T47D (cell line): ENCODE measurements at places on chromosomes 2 and 18.
A peak's percentile ranks its signal among the peaks of the same experiment; 100 is the strongest.

GRCh38 chr18:62935994-62936393 is 220.7 kb downstream of the PHLPP1 start:
- no peak for DNase-seq

DNA sequence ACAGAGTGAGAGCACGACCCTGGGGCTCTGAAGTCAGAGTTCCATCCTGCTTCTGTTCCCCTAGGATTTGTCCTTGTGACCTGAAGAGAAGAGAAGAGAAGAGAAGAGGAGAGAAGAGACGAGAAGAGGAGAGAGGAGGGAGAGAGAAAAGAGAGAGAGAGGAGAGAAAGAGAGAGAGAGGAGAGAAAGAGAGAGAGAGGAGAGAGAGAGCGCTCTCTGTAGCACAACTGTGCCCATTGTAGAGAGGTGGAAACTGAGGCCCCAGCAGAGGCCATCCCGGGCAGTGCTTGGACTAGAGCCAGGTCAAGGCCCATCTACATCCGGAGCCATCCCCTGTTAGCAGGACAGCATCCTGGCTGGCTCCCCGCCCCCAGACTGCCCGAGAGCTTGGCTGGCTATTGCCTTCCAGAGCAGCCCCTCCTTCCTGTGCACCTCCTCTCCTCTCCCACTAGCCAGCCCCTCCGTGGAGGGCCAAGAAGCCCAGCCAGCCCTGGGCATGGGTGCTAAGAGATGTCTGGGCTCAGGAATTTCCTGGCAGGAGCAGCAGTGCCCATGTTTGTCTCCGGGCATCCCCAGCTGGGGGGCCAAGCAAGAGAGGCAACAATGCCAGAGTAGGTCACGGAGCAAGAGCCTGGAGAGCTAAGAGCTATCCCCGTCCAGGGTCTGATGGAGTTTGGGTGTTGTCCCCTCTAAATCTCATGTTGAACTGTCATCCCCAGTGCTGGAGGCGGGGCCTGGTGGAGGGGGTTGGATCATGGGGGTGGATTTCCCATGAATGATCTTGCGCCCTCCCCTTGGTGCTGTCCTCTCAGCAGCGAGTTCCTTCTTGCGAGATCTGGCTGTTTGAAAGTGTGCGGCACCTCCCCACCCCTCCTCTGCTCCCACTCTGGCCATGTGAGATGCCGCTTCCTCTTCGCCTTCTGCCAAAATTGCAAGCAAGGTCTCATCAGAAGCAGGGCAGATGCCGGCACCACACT is 18.2 kb upstream of the GPR55 start:
- DNase-seq, result no peak

GRCh38 chr2:41167014-41167413 is 715.1 kb upstream of the SLC8A1 start:
- no peak for DNase-seq

- no peak for DNase-seq
Observed at GRCh38 chr2:207933396-207934065, 91.8 kb downstream of the PLEKHM3 start.

GRCh38 chr18:12076424-12077140 is 17.1 kb upstream of the ANKRD62 start:
- DNase-seq, result peak; percentile 32

- DNase-seq, result no peak
Observed at GRCh38 chr2:85819811-85820510, 66.2 kb downstream of the ATOH8 start.

GRCh38 chr18:30491815-30492551 is 550.6 kb downstream of the DSC3 start:
- no peak for DNase-seq

DNA sequence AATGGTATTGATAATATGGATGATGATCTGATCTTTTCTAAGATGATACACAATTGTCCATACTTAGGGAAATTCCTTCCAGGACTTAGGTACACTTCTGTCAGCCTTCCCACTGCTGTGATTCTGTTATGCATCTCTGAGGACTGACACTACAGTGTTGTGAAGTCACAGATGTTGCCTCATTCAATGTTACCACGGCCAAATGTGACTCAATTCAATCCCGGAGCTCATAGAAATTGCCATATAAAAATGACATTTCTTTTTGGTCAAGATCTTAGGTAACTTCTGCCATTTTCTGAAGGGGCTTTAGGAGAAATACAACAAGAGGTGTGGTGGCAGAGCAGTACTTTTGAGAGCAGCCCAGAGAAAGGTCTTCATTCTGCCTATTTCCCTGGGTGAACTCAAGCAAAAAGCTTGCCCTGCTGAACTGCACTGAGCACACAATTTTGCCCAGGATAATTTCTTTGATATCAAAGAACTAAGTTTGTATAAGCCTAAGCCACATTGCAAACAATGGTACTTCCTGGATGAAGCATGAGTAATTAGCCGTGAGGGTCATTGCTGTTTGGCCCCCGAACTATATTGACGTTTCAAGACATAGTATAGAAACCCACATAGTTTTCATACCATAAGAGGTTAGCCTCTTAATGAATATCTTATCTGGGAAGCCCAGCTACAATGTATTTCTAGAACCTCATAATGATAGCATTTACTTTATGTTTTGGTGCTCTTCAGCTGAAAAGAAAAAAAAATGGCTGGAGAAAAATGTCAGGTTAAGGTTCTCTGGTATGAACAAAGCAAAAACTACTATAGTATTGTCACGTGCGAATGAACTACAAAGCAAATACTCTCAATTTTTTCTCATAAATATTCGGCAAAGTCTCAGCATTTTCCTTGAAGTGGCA is 437.4 kb downstream of the MEIS1 start:
- DNase-seq, result no peak

DNA sequence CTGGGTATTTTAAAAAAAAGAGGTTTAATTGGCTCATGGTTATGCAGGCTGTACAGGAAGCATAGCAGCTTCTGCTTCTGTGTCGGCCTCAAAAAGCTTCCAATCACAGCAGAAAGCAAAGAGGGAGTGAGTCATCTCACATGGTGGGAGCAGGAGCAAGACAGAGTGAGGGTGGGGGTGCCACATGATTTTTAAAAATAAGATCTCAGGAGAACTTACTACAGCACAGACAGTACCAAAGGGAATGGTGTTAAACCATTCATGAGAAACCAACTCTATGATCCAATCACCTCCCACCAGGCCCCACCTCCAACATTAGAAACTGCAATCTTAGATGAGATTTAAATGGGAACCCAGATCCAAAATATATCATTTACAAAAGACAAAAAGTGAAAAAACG is 14.6 kb downstream of the ZNF519 start:
- DNase-seq, result no peak

GRCh38 chr2:26650713-26651469 is 9.7 kb upstream of the CIB4 start:
- DNase-seq, result no peak

DNA sequence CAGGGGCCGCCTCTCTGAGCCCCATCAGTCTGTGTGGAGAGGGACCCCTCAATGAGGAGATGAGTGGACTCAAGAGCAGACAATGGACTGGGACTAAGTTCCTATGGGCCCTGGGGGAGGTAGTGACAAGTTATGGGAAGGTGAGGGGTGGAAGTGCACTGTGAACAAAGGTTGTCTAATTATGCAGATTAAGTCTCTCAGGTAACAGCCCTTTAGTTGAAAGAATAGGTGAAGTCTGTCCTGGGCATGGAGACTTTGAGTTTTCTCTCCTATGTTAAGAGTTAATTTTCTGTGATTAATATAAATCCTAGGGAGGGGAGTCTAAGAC is 243.8 kb downstream of the FAM210A start:
- DNase-seq, result no peak

DNA sequence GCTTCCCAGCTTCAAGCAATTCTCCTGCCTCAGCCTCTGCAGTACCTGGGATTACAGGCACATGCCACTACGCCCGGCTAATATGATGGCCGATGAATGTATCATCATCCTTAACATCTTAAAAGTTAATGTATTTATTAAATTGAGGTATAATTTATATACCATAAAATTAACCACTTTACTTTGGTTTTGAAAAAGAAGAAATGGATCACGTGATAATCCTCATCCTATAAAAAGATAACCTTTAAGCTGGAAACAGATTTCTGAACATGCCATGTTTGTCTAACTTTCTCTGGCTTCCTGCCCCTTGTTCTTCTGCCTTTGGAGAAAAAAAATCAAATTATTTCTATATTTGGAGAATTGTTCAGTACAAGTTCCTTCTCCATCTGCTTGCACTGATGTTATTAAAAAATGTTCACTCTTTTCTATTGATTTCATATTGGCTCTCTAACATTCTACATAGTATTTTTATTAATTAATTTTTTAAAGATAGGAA is 57.0 kb upstream of the ACTR3 start:
- DNase-seq, result no peak

DNA sequence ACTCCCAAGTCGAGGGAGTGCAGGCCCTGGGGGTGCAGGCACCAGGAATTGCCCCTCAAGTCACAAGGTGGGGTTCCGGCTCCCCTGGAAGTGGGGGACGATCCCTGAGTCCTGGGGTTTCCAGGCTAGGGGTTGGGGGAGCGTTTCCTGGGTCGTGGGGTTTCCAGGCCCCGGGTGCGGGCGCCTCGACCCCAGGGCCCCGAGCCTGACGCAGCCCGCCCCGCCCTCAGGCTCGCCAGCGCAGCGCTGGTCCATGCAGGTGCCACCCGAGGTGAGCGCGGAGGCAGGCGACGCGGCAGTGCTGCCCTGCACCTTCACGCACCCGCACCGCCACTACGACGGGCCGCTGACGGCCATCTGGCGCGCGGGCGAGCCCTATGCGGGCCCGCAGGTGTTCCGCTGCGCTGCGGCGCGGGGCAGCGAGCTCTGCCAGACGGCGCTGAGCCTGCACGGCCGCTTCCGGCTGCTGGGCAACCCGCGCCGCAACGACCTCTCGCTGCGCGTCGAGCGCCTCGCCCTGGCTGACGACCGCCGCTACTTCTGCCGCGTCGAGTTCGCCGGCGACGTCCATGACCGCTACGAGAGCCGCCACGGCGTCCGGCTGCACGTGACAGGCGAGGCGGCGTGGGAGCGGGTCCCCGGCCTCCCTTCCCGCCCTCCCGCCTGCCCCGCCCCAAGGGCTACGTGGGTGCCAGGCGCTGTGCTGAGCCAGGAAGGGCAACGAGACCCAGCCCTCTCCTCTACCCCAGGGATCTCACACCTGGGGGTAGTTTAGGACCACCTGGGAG is 12.0 kb downstream of the SIGLEC15 start:
- no peak for DNase-seq

GRCh38 chr2:217785544-217786045 is 217.2 kb downstream of the TNS1 start:
- DNase-seq, result peak; percentile 64

- no peak for DNase-seq
Observed at GRCh38 chr2:238290091-238290509, 1.7 kb upstream of the PER2 start.

DNA sequence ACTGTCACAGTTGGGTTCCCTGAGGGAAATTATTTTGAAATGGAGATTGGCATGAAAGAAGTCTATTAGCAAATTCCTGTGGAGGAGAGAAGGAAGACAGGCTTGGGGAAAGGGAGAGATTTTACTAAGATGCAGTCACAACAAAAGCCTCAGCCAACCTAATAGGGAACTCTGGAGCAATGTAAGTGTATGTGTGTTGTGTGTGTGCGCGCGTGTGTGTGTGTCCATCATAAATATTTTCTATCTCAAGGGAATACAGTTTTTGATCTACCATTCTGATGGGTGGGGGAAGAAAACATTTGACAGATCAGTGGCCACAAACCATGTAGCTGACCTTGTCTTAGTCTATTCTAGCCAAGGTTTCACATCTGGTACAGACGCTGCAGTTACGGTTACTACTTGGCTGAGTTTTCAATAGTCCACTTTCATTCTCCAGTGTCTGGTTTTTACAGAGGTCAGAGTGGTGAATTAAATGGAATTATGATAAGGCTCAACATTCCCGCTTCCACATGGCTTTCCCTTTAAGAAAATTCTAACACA is 72.6 kb downstream of the MREG start:
- DNase-seq, result no peak

DNA sequence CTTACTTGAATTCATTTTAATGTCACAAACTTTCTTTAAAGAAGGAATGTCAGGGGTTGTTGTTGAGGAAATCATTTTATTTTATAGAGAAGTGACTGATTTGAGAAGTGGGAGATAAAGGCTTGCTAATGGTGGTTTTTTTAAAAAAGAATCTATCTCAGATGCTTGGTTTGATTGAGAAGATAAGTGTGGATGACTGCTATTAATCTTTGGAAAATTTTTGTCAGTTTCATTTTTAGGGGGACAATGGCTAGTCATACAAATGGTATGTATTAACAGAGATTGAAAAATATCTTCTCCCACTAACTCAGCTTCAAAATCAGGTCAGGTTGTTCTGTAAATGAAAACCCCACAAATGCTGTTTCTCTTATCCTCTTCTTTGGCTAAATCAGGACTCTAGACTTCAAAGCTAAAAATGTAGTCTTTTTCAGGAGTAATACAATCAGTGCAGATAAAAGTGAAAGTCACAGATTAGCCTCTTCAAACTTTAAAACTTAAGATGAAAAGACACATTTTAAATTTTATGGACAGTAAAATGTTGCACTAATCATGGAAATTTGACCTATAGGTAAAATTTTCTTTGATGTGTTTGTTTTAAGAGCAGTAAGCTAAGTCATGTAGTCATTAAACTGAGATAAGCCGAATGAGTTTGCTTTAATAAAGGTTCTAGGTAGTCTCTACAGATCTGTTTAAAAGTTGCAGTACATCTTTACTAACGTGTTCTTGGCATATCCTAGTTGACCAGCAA is 674.2 kb upstream of the VRK2 start:
- DNase-seq, result no peak

- no peak for DNase-seq
Observed at GRCh38 chr2:169715379-169716237, 18.0 kb upstream of the KLHL23 start.

- DNase-seq, result no peak
Observed at GRCh38 chr2:40914666-40915065, 462.8 kb upstream of the SLC8A1 start.

DNA sequence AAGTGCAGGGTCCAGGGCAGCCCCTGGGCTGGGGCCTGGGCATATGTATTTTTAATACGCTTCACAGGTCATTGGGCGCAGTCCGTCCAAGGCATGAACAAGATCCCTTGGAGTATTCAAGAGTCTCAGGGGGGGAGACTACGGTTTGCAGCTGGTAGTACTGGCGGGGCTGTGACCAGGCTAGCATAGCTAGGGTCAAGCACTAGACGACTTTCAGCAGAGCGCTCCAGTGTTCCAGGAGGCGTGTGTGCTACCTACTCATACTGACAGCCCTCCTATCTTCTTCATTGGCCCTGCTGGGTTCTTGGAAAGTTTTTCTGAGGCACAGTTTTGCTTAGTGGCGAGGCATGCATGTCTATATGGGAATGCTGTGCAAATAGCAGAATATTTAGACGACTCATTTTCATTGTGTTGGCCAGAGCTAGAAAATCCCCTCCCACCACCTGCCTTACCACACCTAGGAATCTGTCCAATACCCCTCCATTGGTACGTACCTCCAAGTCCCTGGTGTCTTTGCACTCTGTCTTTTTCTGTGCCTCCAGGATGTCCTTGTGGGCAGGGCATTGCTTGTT is 68.2 kb downstream of the GLI2 start:
- no peak for DNase-seq
